RWPE1 (cell line): ENCODE measurements at places on chromosomes 6 and 20.
A peak's percentile ranks its signal among the peaks of the same experiment; 100 is the strongest.

DNA sequence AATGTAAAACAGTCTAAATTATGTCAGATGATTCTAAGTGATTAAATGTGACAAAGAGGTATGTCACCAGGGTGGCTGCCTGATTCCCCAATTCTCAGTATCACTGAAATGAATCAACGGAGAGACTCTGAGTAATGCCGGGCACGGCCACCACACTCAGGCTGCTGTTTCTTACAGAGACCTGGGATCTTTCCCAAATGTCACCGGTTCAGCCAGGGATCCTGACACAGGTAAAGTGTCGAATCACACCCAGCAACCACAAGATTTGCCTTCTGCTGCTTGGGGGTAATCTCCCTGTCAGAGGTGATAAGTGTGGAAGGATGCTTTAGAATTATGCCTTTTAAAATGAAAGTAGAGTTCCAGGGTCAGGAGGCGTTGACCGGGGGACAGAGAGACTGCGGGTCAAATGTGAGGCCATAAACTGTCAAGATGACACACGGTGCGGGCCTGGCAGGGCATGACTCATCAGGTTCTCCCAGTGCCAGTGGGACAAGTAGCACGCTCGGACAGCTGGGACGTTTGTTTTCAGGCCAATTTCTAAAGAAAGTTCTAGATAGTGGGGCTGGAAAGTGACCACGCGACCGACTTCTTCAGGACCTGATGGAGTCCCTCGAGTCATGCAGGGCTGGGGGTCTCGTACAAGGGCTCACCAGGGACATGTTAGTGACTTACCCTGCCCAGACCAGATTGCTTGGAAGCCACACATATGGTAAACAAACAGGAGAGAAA is 48.9 kb downstream of the PRDM1 start:
- DNase-seq = peak; percentile 22

- peak; percentile 48 for DNase-seq
These were observed 7.3 kb upstream of the YTHDF1 start for GRCh38 chr20:63223121-63223825.

DNA sequence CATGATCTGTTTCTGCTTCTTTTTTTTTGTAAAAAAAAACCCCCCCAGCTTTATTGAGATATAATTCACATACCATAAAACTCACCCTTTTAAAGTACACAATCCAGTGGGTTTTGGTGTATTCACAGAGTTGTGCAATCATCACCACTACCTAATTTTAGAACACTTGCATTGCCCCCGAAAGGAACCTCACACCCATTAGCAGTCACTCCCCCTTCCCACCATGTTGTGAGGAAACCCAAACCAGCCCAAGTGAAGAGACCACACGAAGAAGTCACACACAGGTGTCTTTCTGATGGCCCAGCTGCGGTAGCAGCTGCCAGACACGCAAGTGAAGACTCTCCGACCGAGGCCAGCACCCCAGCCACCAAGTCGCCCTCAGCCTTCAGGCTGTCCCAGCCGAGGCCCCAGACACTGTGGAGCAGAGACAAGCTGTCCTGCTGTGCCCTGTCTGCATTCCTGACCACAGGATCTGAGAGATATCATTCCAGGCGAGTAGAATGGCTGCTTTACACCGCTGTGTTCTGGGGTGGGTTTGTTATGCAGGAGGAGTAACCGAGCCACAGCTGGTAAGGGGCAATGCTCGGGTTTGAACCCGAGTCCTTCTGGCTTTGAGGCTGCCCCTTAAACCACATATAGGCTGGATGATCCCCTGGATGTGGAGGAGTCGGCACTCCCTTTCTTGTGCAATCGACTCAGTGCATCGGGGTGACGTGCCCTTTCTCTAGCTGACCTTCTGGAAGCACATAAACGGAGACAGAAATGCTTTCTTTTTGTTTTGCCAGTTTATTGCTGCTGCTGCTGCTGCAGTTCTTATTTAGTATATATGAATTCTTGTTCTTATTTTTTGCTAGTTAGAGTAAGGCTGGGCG is 59.1 kb upstream of the PTPN1 start:
- DNase-seq = no peak

DNA sequence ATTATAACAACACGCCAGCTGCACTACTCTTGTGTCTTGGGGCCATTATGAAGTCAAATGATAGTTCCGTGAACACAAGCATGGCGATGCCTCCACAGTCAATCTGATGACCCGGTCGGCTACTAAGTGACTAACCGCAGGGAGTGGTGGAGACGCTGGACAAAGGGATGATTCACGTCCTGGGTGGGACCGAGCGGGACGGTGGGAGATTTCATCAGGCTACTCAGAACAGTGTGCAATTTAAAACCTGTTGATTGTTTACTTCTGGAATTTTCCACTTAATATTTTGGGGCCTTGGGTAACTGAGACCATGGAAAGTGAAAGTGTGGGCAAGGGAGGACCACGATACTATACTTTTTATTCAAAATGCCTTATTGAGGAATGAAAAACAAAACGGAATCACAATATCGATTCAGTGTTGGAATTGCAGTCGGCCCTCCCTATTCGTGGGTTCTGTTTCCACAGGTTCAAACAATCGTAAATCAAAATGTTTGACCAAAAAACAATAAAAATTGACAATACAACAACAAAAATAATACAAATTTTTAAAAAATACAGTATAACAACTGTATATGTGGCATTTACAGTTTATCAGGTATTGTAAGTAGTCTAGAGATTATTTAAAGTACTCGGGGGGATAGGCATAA is 66.5 kb downstream of the MYLK4 start:
- DNase-seq = peak; percentile 83

DNA sequence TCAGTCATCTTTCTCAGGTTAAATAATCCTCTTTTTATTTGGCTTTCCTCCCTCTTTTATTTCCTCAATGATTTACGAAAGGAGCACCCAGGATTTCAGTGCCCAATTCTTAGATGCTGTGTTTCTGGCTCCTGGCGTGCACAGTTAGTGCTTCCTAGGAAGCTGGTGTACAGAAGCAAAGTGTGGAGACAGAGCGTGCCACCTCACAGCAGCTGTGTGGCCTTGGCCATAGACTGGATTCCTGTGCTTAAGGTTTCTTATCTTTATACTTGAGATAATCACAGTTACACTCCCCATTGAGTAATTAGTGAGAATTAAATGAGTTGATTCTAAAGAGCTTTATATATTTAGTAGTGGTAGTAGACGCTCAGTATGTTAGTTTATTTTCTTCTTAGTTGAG is 39.7 kb upstream of the GJA1 start:
- DNase-seq = no peak

DNA sequence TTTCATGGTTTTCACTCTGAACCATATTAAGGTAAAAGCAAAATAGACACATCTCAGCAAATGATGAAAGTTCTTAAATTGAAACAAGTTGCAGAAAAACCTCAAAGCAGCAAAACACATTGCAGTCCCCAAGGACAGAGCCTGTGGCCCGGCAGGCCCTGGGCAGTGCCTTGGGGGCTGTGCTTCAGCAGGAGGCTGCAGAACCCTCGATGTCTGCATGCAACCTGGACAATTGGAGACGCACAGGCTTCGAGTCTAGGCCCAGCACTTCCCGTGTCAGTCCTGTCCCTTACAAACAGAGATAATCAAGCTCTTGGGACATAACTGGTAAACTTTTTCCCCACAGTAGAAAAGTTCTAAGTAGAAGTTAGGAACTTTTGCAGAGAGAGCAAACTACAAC is 9.2 kb downstream of the PYGB start:
- no peak for DNase-seq

DNA sequence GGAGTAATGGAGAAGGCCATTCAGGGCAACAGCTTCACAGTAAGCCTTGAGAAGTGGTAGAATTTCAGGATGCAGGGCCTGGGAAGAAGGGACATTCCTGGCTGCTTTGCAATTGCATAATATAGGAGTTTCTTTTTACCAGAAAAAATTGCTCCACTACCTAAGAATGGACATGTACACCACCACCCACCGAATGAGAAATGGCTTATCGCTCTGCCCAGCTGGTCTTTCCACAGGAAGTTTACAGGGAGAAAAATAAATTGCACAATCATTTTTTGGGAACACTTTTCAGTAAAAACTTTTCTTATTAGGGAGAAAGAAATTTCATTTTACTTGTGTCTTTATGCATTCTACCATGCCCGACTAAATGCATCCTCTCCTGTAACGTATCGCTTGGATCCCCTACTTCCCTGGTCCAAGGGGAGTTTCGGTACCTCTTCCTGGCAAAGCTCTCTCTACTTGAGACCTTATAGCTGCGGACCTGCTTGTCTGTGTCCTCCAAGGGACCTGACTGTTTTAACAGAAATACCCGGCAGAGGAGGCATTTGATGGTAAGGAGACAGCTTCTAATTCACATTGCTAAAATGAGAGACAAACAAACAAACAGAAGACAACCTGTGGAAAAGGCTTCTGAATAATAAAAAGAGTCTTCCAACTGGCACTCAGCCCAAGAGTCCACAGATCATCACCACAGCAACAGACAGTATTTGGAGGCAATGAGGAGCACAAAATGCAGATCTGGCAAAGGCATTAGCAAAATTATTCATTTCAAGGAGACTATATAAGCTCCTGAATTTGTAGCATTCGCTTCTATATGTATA is 54.2 kb downstream of the MAP3K5 start:
- no peak for DNase-seq

DNA sequence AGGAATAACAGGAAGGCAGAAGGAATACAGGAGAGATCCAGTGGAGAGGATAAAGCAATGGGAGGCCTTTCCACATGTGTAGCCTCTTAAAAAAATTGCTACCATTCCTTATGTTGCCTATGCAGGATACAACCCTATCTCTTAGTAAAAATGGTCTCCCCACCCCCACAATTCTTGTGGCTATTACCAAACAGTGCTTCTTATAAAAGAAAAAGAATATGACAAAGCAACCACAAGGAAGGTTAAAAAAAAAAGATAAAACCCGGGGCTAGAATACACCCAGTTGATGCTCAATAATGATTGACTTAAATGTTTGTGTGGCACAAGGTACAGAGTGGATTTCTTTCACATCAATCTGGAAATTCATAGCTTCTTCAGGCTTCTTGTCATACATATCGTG is 250.9 kb downstream of the HIVEP2 start:
- DNase-seq = no peak

DNA sequence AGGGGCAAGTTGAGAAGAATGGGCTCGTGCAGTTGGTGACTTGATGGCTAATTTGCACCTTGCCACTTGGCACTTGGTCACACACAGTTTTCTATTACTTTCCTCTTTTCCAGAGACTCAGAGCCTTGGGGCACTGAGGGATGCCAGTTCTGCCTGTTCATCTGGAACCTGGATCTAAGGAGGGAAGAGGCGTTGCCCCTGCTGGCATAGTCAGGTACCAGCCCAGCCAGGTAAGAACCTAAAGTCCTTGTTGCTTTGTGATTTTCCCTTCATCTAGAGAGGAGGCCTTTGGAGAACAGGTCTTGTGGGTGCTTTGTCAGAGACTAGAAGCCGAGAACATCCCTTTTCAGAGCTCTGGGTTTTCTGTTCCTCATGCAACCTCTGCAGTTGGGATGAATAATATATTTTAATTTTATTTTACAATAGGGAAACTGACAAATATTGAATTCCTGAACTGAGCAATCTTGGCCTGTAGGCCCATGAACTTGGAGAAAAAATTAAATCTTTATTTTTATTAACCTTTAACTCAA is 11.4 kb downstream of the SYTL3 start:
- DNase-seq = no peak

GRCh38 chr20:3374296-3374695 is 33.2 kb downstream of the DNAAF9 start:
- DNase-seq = no peak

- DNase-seq = no peak
These were observed 109.6 kb downstream of the ALDH8A1 start for GRCh38 chr6:134840086-134840867.

- no peak for DNase-seq
These were observed 21.7 kb downstream of the GGT7 start for GRCh38 chr20:34850969-34851368.

DNA sequence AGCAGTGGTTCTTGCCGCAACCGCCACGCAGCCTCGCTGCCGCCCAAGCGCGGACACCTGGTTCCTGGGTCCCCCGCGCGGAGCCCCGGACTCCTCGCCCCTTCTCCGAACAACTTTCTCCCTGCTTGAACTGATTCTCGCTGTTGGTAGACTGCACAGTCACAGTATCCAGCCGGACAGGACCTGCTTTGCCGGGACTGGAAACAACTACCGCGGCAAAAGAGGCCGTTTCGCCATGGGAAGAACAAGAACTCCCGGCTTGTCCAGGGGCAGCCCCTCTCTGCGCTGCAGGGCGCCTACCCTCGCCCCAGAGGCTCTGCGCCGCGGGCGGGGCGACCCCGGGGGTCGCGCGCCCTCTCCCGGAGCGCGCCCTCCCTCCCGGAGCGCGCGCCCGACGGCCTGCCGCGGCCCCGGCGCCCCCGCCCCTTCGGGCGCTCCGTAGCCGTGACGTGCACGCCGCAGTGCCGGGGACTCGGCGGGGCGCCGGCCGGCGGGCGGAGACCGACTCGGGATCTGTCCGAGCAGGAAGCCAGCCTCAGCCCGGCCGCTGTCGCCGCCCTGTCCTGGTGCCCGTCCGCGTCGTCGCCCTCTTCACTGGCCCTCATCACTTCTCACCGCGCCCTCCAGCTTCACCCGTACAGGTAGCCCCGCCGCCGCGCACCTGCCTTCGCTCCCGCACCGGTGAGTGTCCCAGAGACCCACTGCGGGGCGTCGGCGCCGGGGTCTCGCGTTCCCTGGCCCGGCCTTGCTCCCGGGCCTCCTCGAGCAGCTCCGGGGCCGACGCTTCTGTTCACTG is at the start of gene MYO6:
Gene MYO6, plus strand, starts transcription at position 497 of the 796 bp plus-strand sequence. CDS start 68,309 bp downstream, outside the sequence.
- peak; percentile 51 for DNase-seq

DNA sequence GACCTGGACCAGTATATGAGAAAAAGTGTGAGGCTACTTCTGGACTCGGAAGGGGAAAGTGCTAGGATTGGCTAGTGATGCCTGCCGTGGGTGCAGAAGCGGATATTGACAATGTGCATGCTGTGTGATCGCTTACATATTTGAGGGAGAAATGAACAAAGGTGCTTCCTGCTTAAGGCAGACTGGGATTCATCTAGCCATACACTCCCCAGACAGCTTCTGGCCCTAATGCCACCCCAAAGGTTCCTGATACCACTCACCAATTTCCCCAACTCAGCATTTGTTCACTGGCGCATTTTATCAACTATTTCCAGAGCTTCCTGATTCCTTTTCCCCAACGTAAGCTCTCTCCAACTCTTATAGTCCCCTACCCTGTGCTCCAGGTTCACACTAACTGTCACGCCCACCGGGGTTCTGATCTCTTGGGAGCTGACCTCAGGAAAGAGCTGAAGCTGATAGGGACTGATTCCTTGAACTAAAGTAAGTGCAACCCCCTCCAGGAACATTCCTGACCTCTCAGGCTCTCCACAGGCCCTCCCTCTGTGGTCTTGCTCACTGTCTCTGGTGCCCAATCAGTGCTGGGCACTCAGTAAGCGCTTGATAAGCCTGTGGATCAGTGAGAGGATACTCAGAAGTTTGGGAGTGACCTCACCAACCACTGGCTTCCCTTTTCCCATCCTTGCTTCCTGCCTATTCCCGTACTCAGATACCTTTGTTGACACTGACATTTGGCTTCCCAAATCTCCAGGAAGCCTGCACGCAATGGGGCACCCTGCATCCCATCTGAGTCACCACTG is 73.3 kb downstream of the MRPL14 start:
- no peak for DNase-seq
